ENCODE measurements at places on chromosomes 5 and 9.

- H3K4me1 ChIP-seq: peaks cover 15% of the 10 kb centered on the region
- H3K27me3 ChIP-seq: no peaks in the 10 kb centered on the region
- no peak overlapping the region for H3K4me3 ChIP-seq
These were observed 405.0 kb upstream of the TNC start for GRCh38 chr9:115522912-115523311.

- H3K27ac ChIP-seq: no peak overlapping the region
- H3K27me3 ChIP-seq: peaks cover 25% of the 10 kb centered on the region
- DNase-seq: no peak
- no peaks in the 10 kb centered on the region for H3K4me1 ChIP-seq
- no peak overlapping the region for H3K4me3 ChIP-seq
These were observed 315.6 kb downstream of the ZSWIM6 start for GRCh38 chr5:61647672-61648071.

DNA sequence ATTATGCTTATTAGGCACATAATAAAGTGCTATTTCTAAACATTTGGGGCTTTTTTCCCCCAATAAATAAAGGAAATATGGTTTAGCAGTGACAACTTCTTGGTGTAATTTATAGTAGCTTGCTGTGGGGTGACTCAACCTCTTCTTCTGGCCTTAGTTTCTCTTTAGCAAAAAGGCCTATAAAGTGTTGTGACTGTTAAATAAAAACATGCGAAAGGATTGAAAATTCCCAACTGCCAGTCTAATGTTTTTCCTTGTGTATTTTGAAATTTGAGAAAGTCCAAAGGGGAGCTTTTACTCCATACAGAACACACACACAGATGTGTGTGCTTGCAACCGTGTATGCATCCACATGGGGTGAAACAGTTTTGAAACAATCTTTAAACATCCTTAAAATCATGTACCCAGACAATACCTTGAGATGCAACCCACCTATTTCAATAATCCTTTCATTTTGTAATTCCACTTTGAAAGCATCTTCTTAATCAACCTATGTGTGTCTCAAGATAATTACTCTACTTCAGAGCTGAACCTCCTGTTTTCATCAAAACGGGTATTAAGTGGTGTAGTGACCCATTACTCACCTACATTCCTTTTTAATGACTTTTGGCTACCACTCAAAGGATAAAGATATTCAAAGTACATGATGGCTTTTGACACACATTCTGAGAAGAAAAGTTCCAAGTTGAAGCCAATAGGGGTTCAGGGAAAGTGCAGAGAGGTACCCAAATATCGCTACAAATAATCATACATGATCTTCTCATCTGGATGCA lies 123.8 kb downstream of the DROSHA start:
- H3K4me1 ChIP-seq: peaks cover 22% of the 10 kb centered on the region
- no peaks in the 10 kb centered on the region for H3K27me3 ChIP-seq
- peaks cover 32% of the 10 kb centered on the region for H3K36me3 ChIP-seq
- H3K27ac ChIP-seq: peak overlapping the region; percentile 18
- no peak overlapping the region for H3K4me3 ChIP-seq
- DNase-seq: no peak

- H3K4me3 ChIP-seq: no peak overlapping the region
- no peaks in the 10 kb centered on the region for H3K27me3 ChIP-seq
- H3K36me3 ChIP-seq: no peaks in the 10 kb centered on the region
- no peak for DNase-seq
These were observed 154.0 kb downstream of the PIK3R1 start for GRCh38 chr5:68369457-68370125.

All from osteoblast (primary cell).